Common myeloid progenitor, CD34-positive (primary cell): ENCODE measurements at places on chromosomes 1 and 21.

DNA sequence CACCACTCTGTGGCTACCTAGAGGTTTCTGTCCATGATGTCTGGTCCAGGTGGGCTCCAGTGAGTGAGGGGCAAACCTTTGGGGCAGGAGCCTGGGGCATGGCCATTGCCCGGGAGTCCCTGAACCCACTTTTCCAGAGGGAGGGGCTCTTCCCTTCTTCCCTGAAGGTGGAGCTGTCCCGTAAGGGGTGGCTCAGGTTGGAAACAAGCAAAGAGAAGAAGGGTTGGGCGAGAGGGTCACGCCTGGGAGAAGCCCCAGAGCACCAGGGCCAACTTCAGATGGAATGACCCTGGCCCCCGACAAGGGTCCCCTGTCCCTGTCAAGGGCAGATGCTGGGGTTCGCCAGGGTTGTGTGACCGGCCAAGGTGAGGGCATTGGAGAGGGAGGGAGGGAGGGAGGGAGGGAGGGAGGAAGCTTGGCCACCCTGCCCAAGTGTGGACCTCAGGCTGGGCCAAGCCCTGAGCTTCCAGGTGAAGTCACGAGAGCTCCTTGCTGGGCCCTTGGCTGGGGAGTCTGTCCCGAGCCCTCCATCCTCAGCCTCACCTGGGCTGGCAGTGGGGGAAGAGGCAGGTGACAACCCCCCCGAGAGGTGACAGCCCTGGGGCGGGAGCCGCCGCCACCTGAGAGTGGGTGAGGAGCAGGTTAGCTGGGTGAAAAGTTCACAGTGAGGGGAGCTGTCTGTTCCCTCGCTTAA is 69.6 kb downstream of the DHRS3 start:
- DNase-seq: no peak

- DNase-seq: peak; percentile 18
Measured at GRCh38 chr1:10698726-10699469, 97.5 kb downstream of the CASZ1 start.

- no peak for DNase-seq
Measured at GRCh38 chr1:184559117-184559713, 172.4 kb downstream of the C1orf21 start.

DNA sequence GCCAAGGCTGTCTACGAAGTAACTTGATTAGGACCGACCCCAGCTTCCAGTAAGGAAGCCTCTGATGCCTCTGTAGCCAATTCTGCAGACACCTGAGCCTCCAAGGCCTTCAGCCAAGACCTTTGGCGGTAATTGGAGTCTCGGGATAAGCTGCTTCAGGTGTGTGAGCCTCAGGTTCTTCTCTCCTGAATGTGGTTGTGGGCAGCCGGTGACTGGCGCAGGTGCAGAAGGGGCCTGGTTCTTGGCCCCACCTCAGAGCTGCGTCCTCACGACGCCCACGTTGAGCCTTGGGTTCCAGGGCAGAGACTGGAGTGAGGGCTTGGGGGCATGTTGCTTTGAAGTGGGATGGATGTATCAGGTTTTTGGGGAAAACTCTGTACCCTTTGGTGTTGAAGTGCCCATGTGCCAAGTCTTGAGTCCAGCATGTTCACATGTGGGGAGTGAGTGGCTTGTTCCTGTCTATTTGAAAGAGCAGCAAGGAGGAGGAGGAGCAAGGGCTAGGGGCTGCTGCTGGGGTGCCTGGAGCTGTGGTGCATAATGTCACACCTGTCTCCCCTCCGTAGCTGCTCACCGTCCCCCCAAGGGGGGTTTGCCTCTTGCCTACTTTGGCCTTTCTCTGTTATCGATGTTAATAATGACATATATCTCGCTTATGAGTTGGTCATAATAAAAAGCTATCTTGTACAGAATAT is 1.4 kb downstream of the PSEN2 start:
- DNase-seq: no peak

- DNase-seq: no peak
Measured at GRCh38 chr1:15099441-15100120, 54.0 kb upstream of the TMEM51 start.

DNA sequence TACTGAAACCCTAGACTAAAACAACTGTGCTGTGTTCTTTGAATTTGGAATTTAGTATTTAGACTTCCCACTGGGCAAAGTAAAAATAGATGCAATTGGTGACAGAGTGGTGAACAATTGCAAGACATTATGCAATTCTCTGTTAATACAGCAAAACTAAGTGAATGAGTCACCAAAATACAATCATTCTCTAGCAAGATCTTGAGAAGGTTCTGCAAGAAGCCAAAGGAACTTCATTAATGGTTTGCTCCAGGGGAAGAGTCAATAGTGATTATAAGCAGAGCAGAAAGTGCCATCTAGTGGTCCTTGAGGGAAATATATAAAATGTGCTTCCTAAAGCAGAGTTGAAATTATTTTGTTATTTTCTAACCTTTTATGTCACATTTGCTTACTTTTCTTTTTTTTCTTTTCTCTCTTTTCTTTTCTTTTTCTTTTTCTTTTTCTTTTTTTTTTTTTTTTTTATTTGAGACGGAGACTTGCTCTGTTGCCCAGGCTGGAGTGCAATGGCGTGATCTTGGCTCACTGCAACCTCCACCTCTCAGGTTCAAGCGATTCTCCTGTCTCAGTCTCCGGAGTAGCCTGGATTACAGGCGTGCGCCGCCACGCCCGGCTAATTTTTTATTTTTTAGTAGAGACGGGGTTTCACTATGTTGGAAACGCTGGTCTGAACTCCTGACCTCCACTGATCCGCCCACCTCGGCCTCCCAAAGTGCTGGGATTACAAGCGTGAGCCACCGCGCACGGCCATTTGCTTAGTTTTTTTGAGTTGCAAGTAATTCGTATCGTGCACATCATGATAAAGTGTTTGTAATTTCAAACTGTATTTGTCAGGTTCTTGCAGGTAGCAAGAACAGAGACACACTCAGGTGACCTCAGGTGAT is 99.2 kb downstream of the CTH start:
- peak; percentile 87 for DNase-seq

DNA sequence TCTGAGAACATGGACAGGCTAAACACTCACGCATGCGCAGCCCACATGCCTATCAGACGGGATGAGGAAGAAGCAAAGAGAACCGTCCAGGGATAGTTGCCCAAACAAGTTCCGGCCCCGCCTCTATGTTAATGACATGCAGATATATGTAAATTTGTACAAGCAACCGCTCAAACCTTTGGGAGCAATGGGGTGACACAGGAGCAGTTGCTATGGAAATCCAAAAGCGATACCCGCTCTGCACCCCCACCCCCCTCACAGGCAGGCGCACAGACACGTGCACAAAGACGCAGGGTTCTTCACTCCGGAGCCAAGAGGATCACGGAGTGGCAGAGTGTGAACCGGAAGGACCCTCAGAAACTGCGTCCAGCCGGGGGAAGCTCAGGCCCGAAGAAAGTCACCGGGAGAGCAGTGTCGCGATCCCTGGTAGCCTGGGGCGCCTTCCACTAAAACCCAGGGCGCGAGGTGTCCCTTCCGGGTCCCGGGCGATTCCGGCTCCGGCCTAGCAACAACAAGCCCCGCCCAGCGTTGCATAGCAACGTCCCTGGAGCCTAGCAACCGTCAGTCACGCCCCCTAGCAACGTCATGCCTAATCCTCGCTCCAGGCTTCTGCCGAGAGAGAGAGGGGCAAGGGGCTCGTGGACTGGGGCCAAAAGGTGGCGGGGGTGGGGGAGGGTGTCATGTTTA is 24.1 kb upstream of the ADGRB2 start:
- peak; percentile 87 for DNase-seq

DNA sequence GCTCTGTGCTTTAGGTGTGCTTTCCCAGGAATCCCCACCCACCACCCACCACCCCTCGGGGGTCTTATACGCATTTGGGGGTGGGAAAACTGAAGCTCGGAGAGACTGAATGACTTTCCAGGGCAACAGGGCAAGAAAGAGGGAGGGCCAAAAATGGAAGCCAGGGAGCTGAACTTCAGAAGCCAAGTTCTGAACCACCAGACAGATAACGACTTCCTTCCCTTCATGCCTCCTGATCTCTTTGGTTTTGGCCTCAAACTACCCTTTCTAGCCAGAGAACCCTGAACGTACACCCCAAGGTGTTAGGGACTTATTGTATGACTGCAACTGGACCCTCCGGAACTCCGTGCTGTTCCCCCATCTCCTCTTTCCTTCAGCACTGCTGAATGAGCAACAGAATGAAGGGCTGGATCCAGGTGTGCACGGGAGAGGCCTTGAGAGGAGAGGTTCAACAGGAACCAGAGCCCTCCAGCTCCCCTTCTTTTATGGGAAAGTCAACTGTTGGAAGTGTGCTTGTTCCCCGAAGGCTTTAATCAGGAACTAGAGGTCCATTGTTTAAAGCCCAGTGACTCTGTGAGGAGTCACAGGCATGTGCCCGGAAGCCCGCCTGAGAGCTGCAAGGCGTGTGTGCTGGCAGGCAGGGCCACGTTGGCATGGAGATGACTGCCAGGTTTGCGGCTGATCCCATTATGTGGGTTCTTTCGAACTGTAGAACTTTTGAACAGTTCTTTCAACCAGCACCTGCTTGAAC is 3.1 kb downstream of the BACE2 start:
- DNase-seq: peak; percentile 31

GRCh38 chr1:160761886-160762285 is 22.8 kb downstream of the SLAMF7 start:
- no peak for DNase-seq
